Stimulated activated CD8-positive, alpha-beta memory T cell treated with anti-CD3 and anti-CD28 coated beads, Interleukin-7, amount 100 ng/mL, for 24 hours (primary cell): ENCODE measurements at places on chromosomes 4 and X.

DNA sequence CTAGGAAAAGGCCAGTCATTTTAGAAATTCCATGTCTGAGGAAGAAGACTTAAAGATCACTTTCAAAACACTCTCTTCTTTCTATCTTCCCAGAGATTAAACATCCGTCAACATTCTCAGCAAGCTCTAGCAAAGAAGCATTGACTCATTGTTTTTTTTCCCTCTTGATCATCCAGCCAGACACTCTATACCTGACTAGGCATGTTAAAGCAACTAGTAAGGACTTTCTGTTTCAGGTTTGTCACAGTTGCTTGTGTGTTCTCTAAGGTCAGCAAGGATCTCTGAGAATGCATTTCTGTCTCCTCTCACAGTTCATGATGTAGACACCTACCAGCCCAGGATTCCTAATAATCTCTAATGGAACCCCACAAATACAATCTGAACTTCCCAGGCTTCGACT is 112.2 kb downstream of the IL13RA2 start:
- no peak for DNase-seq

GRCh38 chr4:179372746-179373145 is 1930.5 kb upstream of the AGA start:
- DNase-seq: no peak

GRCh38 chr4:112655270-112655669 is 18.3 kb downstream of the LARP7 start:
- no peak for DNase-seq

- no peak for DNase-seq
Observed at GRCh38 chrX:153338836-153339235, 4.9 kb downstream of the ZNF275 start.

- no peak for DNase-seq
Observed at GRCh38 chrX:54177306-54177705, 5.7 kb downstream of the FAM120C start.

DNA sequence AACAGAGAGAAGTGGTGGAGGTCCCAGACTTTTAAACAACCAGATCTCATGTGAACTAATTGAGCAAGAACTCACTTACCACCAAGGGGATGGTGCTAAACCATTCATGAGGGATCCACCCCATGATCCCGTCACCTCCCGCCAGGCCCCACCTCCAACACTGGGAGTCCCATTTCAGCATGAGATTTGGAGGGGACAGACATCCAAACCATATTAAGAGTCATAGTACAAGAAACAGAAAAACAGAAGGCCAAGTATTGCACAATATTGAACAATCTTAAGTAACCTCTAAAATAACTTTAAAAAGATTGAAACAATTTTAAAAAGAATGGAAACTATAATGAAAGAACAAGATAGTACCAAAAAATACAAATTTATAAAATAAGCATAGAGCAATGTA is 110.0 kb downstream of the CBR4 start:
- DNase-seq: no peak

DNA sequence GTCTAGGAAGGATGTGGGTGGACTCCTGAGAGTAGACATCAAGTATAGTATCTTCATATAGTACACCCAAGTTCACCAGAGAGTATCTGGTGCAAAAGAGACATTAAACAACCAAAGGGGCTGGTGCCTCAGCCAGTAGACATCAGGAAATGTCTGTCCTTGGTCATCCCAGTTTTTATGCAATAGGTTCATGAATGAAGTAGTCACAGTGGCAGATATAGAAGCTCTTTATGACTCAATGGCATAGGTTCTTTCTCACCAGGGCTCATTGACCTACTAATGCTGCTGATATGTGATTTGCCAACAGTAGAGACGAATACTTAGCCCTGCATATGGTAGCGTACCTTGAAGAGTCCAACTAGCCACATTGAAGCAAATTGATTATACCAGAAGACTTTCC is 45.0 kb upstream of the CCDC149 start:
- DNase-seq: no peak

DNA sequence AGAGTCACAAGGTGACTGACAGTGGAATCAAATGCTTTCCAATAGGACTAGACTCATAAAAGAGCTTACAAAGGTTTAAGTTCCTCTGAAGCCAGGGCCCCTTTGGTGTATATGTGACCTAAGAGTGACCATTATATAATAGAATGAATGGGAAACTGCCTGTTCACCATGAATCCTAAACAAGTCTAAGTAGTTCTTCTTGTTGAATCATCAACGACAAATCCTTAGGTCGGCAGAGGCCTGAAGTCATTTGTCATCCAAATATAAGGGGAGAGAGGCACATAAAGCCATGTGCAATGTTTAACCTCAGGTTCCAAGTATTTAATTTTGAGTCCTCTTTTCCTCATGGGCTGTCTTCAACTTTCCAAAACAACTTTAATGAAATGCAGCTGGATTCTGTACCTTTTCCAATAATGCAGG is 122.4 kb downstream of the RASL11B start:
- no peak for DNase-seq

- no peak for DNase-seq
Observed at GRCh38 chrX:13689741-13690211, 848 bp downstream of the RAB9A start.

- DNase-seq: no peak
Observed at GRCh38 chrX:323721-324628, 5.4 kb upstream of the GTPBP6 start.

GRCh38 chr4:70841951-70842350 is 2.3 kb upstream of the GRSF1 start:
- DNase-seq: no peak

GRCh38 chrX:11640089-11640488 is 25.6 kb downstream of the ARHGAP6 start:
- no peak for DNase-seq

- no peak for DNase-seq
Observed at GRCh38 chr4:102439812-102440211, 61.3 kb upstream of the NFKB1 start.

- no peak for DNase-seq
Observed at GRCh38 chr4:156309031-156309430, 355.4 kb upstream of the CTSO start.

- no peak for DNase-seq
Observed at GRCh38 chrX:19560611-19561010, 45.3 kb upstream of the MAP3K15 start.

- no peak for DNase-seq
Observed at GRCh38 chrX:38313190-38313589, 14.1 kb downstream of the RPGR start.

- DNase-seq: no peak
Observed at GRCh38 chrX:70089604-70090297, 27.5 kb downstream of the OTUD6A start.

- DNase-seq: no peak
Observed at GRCh38 chr4:86608757-86609375, 14.8 kb downstream of the PTPN13 start.

- DNase-seq: no peak
Observed at GRCh38 chrX:46710927-46711623, 47.8 kb downstream of the SLC9A7 start.

DNA sequence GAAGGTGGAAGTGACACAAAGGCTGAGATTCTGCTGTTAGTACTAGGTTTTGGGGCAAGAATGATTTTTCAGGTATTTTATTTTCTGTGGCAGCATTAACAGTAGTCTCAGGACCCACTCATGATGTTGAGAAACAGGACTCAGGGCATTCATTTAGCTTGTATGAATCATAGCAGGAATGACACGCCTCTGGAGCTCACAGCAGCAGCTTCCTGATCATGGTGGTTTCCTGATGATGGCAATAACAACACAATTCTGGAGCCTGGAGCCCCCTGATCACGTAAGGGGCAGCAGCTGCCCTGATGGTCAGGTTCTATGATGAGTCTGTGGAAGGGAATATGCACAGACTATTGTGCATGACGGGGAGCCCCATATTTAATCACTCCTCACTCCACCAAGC is 47.0 kb downstream of the TASL start:
- no peak for DNase-seq

GRCh38 chrX:17375637-17376430 is 834 bp downstream of the NHS start:
- DNase-seq: no peak

DNA sequence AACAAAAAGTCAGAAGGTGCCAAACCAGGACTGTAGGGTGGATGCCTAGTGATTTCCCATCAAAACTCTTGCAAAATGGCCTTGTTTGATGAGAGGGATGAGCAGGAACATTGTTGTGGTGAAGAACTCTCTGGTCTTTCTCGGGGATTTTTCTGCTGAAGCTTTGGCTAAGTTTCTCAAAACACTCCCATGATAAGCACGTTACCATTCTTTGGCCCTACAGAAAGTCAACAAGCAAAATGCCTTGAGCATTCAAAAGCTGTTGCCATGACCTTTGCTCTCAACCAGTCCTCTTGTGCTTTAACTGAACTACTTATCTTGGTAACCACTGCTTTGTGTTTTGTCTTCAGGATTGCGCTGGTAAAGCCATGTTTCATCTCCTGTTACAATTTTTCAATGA is 3.0 kb upstream of the SEC31A start:
- DNase-seq: no peak

DNA sequence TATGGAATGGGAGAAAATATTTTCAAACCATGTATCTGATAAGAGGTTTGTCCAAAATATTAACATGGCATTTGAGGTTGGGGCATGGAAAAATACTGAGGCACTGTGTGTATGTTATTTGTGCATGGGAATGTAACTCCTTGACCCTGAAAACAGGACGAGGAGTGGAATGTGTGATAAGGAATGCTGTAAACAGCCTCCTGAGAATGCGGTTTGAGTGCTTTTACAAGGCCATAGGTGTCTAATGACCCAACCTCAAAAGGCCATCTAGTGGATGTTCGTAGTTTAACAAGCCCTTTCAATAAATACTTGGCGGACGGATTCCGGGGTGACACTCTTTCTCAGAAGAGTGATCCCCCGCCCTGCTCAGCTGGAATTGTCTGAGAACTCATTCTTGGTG is 162.9 kb upstream of the USP9X start:
- DNase-seq: no peak

GRCh38 chrX:13081395-13082205 is 37.2 kb upstream of the FAM9C start:
- DNase-seq: no peak

- DNase-seq: no peak
Observed at GRCh38 chr4:102575369-102576129, 74.4 kb downstream of the NFKB1 start.

DNA sequence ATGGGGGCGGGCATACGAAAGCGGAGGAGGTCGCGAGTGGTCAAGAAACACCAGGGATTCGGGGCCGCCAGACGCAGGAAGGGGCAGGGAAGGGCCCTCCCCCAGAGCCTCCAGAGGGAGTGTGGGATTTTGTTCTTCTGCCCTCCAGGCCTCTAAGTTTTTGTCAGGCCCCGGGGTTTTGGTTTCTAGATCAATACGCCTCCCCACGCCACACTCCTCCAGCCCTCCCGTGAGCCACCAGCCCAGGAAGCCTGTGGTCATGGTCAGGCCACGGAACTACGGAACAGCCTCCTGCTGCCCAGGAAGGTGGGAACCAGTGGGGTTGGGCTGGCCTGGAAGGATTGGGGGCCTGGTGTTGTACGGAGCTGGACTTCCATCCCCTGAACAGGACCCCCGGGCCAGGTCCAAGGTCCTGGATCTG is 38.4 kb downstream of the CPLX1 start:
- DNase-seq: no peak

DNA sequence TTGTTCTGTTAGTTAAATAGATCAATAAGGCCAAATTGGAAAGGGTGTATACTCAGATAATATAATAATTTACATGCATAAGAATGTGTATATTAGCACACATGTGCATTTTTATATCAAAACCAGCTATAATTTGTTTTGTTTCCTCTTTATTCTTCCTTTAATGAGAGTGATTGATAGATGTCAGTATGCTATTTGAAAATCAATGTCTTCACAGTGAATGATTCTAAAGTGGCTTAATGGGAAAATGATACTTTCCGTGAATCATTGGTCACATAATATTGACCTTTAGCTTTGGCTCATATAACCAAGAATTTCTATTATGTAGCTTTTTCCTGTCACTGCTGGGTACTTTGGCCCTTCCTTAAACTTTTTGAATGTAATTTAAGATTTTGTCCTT is 48.6 kb downstream of the PLS3 start:
- no peak for DNase-seq

GRCh38 chr4:183202523-183202922 is 103.5 kb downstream of the WWC2 start:
- no peak for DNase-seq

DNA sequence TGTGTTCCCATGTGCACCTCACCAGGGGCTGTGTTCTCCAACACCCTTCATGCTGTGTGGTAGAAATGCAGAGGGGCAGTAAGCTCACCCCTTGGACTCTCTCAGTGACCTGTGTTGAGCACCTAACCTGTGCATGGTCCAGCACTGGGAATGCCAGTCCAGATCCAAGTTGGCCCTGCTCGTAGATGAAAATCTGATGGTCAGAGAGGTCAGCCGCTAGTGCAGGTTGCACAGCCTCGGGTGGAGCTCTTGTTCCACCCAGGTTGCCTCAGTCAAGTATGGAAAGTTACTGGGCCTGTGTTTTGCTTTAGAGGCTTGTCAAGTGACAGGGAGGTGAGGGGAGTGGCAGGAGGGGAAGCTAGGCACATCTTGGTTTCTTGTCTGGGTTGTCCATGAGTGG is 51.3 kb downstream of the NOP14 start:
- DNase-seq: no peak

DNA sequence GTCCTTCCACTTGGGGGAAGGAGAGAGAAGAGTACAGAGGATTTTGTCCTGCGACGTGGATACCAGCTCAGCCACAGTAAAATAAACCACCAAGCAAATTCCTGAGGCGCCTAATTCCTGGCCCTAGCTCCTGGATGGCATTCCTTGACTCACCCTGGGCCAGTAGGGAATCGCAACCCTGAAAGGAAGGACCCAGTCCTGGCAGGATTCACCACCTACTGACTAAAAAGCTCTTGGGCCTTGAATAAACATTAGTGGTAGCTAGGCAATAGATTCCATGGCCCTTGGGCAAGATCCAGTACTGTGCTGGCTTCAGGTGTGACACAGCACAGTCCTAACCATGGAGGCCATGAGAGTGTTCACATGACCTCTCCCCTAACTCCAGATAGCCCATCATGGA is 45.6 kb downstream of the GABRA3 start:
- DNase-seq: no peak

DNA sequence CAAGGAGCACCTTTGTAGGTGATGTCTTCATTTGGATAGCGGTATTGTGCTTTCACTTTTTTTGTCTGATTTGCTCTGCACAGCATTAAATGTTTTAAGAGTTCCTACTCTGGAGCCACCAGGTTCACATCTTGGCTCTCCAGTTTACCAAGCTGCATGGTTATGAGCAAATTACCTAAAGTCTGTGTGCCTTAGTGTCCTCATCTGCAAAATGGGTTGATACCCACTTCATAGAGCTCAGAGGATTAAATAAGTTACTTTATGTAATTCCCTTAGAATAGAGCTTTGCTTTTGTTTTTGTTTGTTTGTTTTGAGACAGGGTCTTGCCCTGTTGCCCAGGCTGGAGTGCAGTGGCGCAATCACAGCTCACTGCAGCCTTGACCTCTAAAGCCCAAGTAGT is 58.2 kb downstream of the UBE2K start:
- no peak for DNase-seq

GRCh38 chr4:102623622-102624021 is 122.5 kb downstream of the NFKB1 start:
- no peak for DNase-seq
